Upper lobe of right lung (tissue), 1 donor: ENCODE measurements at places on chromosomes 2 and 18.

DNA sequence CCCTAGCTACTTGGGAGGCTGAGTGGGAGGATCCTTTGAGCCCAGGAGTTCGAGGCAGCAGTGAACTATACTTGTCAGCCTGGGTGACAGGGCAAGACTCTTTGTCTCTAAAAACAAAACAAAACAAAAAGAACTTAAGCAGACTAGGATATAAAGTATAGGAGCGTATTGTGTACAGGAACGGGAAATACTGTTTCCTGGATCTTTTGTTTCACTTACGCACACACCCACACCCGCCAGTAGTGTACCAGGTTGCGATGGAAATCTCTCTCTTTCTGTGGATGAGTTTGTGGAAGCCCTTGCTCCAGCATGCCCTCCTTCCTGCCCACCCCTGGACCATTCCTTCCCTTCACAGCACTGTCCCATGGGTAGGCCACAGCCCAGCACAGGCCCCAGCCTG, 136.3 kb downstream of the RPIA start:
- no peak for DNase-seq

DNA sequence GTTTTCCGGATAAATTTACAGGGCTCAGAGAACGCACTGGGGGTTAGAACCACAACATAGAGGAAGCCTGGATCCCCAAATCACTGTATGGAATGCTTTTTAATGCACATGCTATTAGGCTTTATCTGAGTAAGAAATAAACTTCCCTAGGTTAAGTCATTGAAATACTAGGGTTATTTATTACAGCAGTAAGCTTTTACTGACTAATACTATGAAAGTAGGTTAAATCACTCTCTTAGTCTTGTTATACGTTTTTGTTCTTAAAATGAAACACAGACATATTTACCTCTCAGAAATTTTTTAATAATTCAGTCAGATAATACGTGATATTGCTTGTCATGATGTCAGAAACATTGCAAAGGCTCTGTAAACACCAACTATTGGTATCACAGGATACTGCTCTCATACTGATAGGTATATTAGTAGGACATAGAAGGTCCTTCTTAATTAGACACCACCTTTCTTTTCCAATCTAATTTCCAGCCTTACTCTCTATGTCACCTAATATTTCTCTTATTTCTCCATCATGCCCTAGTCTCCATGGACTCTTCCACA, 162.7 kb upstream of the NYAP2 start:
- no peak for DNase-seq

DNA sequence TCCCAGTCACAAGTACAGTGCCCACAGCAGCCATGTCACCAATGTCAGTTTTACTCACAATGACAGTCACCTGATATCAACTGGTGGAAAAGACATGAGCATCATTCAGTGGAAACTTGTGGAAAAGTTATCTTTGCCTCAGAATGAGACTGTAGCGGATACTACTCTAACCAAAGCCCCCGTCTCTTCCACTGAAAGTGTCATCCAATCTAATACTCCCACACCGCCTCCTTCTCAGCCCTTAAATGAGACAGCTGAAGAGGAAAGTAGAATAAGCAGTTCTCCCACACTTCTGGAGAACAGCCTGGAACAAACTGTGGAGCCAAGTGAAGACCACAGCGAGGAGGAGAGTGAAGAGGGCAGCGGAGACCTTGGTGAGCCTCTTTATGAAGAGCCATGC, 31.3 kb downstream of the COX7A2L start:
- no peak for DNase-seq

GRCh38 chr2:126643972-126644371, 12.0 kb upstream of the GYPC start:
- no peak for DNase-seq

DNA sequence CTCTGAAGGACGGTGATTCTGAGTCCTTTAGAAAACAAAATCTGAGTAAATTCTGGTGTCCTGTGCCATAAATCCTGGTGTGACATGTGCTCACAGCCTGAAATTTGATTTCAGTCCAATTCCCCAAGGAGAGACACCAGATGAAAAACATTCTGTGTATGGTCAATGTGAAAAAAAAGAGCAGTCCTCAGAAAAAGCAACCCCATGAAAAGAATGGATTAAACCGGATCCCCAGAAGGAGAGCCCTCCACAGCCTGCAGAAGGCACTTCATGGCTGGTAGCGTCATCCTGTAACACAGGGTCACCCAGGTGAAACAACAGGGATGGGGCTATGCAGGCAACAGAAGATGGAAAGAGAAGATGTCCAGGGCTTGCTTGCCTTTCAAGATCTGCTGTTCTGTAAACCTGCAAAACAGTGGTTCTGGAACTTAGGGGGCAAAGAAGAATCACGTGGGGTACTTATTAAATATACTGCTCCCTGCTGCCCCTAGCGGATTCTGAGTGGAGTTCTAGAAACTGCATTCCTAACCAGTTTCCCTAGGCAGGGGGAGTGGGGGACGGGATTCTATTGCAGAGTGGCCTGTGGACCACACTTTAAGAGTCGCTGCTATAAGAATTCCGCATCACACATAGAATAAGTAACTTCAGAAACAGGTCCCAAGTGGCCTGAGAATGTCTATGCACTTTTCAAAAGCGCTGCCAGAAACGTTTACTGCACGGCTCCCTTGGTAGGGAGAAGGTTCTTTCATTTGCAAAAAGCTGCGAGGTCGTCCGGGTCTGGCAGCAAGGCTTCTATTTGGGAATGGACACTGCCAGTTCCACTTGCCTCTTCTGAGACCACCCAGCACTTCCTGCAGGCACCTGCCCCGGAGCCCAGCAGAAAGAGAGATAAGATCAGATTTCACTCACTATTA, 118.9 kb upstream of the ARL5A start:
- DNase-seq = no peak

GRCh38 chr2:43003702-43004101, 211.3 kb upstream of the HAAO start:
- no peak for DNase-seq

DNA sequence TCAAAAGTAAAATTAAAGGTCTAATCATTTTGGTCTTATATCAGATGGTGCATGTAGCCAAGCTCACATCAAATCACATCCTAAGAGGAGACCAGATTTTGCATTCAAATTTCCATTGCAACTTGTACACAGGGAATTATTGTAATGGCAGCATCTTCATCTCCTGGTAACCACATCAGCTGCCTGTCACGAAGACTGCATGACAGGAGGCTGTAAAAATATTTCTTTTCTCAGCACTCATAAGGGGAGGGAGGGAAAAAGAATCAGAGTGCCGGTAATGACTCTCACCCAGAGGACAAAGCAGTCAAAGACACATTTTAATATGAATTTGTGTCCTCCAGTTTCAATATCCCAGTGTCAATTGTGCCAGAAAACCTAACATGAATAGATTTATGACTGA, 216.7 kb downstream of the TMEM163 start:
- no peak for DNase-seq

GRCh38 chr2:7911196-7911595, 770.7 kb upstream of the ID2 start:
- DNase-seq = no peak

DNA sequence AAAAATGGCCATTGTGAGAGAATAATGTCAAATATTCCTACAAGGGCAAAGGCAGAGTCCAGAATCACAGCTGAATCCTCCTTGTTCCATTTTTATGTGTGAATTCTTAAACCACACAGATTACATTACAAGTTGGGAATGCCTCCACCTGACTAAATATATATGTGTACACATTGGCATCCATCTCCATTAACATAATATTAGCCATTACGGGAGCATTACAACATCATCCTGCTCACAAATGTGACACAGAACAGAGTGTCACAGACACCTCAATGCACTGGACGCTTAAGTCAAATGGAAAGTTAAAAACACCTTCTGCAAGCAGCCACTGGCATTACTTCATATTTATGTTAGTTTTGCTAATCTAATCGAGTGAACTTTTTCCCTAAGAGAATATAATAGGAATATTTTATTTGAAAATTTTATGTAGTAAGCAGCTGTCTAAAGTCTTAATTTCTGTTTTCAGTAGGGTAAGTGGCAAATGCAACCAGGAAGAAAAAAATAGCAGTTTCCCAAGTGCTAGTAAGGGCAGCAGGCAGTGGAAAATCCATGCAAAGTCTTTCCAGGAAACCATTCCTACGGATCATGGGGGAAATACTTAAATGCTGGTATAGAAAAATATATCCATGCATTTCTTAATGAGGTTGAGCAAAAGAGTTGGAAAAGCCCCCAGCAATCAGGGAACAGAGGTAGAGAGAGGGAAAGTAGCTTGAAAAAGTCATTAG, 255.6 kb downstream of the OSR1 start:
- DNase-seq = no peak

DNA sequence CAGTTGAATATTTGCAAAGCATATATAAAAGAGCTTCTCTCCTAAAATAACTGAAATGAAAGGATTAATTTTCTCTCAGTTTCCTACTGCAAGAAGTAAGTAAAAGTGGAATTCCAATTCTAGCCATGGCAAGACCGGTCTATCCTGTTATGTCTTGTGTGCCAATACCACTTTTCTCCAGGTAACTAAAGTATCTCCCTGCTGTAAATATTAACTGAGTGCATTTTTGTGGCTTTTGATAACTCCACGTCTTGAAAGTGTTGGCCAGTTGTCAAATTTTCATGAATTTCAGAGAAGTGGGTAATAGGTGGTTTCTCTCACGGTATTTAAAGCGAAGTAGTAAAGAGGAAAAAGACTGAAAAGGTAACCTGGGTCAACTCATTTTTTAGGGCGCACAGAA, 225.9 kb downstream of the NEDD4L start:
- no peak for DNase-seq
